ENCODE measurements at places on chromosomes 4 and X.
A peak's percentile ranks its signal among the peaks of the same experiment; 100 is the strongest.

DNA sequence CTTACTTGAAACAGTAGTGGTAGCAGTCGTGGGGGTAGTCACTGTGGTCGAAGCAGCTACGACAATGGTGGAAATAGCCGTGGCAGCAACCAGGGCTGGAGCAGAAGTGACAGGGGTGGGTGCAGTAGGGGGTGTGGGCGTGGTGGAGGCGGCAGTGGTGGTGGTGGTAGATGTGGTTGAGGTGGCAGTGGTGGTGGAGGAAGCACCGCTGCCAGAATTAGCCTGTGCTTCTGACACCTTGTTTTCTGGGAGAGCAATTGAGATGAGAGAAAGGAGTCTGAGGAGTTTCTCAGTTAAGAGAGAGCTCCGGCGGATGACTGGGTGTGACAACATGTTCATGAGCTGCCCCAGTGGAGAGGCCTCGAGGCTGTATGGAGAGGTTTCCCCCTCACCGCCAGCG, 113.5 kb upstream of the HSD17B10 start:
- no peak for DNase-seq

- DNase-seq: peak; percentile 21
These were observed 75.8 kb downstream of the NUDT11 start for GRCh38 chrX:51420610-51421009.

- DNase-seq: no peak
These were observed 47.5 kb downstream of the ZGRF1 start for GRCh38 chr4:112589206-112589605.

DNA sequence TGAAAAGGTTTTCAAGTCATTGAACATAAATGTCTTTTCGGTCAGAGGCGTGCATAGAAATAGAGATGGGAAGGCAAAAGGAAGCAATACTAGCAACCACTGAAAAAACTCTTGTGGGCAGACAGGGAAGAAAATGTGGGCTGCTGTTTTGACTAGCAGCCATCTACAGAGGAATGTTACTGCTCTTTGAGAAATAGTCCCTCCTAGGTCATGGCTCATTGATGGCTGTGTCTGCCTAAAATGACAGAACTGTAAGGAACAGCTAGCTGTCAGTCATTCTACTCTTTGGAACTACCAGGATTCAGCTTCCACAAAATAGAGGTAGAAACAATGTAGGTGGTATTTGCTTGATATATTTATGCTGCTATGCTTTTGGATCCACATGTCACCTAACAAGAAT, 26.9 kb upstream of the TMPRSS11B start:
- no peak for DNase-seq

GRCh38 chr4:100834616-100835015, 316.8 kb upstream of the EMCN start:
- DNase-seq: no peak

GRCh38 chr4:87527431-87528220, 1.6 kb downstream of the SPARCL1 start:
- DNase-seq: no peak

DNA sequence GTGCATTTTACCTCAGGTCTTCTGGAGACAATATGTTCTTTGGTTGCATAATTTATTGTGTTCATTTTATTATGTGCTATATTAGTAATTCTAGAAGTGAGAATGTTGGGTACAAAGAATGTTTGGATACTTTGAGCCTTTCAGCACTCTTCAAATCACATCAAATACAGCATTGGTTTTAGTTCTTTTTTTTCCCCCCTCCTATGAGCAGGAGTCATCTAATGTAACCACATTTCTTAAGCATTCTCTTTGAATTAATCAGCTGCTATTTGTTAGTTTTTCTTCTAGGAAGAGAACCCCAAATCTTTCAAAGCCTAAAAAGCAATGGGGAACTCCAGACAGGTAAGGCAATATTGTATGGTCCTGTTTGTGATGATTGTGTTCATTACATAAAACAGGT, 46.7 kb downstream of the ARL9 start:
- no peak for DNase-seq

DNA sequence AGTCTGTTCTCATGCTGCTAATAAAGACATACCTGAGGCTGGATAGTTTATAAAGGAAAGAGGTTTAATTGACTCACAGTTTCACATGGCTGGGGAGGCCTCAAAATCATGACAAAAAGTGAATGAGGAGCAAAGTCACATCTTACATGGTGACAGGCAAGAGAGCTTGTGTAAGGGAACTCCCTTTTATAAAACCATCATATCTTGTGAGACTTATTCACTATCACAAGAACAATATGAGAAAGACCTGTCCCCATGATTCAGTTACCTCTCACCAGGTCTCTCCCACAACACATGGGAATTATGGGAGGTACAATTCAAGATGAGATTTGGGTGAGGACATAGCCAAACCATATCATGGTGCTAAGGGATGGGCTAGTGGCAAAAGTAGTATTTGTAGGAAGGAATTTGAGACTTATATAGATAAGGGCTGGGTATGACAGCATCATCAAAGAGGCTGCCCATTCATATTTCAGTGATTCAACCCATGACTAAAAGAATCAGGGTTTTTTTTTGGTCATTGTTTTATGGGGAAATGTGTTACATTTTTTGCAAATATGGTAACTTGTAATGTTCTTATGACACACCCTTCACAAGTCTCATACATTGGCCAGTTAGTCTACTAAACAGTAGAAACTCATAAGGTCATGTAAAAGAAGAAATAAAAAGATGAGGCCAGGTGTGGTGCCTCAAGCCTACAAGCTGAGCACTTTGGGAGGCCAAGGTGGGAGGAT, 34.7 kb downstream of the NUP62CL start:
- DNase-seq: no peak

- no peak for DNase-seq
These were observed 24.2 kb downstream of the FGFBP1 start for GRCh38 chr4:15914291-15914690.

DNA sequence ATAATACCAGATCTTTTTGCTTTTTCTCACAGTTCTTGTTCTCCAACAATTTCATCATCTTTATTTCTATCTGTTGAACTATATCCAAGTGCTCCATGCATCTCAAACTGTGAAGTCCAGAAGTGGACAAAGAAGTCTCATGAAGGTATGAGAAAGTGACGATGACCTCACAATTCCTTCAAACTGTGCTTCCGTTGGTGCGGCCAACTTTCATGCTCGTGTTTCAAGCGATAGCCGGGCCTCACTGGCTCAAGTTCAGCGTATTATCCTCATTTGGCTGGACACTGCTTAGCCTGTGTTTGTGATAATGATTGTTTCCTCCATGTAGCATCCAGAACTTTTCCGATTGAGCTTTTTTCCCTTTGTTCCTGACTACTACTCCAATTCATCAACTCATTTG, 143.1 kb downstream of the PALLD start:
- DNase-seq: no peak

DNA sequence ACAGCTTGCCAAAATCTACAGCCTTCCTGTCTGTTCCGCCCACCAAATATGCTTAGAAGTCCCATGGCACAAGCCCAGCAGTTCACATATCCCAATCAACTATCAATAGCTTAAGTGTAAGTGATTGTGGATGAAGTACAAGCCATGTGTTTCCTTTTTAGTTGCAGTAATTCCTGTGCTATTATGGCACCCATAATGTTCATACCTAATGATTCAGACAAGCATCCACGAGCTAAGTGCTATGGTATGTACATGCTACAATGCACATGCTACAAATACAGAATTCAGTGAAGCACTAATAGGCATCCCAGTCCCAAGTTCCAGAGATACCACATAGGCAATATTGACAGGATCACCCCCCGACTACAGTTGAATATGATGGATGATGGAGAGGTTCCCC, 94.5 kb downstream of the PCDH19 start:
- no peak for DNase-seq

GRCh38 chr4:160299608-160300007, 1196.7 kb downstream of the RAPGEF2 start:
- DNase-seq: no peak

- DNase-seq: no peak
These were observed 105.0 kb downstream of the SORCS2 start for GRCh38 chr4:7297374-7297773.
